ENCODE measurements at places on chromosomes 3 and 15. TPM values are rescaled to one million over a fixed set of nuclear protein-coding genes. Genes with fewer than 3 reads are reported as not detected.

STXBP5L gene
- total RNA-seq = not detected

P2RY14 gene
- not detected for total RNA-seq

GPR176 gene
- total RNA-seq = 80.7 TPM

ROBO2 gene
- total RNA-seq = 0.45 TPM

EFCAB12 gene
- total RNA-seq = 0.15 TPM

MITF gene
- total RNA-seq = 4.6 TPM

CD96 gene
- total RNA-seq = not detected
